Large intestine (tissue), 12 donors: ENCODE measurements at places on chromosomes 12 and 14. TPM values are rescaled to one million over a fixed set of nuclear protein-coding genes. Genes with fewer than 3 reads are reported as not detected.
A peak's percentile ranks its signal among the peaks of the same experiment; 100 is the strongest.

DNA sequence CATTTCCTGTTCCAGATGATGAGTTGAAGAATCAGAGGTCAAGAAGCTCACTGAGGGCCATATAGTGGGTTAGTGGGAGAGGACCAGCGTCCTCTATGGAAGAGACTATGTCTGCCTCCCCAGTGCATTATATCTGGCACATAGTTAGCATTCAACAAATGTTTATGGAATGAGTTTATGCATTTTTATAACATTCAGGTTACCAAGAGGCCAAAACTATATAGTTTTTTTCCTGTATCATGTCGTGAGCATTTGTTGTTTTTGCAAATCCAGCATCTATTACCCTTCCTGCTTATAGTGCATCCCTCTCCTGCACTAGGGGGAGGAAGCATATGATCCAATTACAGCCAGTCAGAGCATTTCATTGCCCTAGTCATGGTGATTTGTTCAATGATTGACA, 60.6 kb downstream of the SUDS3 start:
- no peak for DNase-seq

GRCh38 chr12:109888179-109889020, 8.1 kb upstream of the GLTP start:
- DNase-seq = no peak

DNA sequence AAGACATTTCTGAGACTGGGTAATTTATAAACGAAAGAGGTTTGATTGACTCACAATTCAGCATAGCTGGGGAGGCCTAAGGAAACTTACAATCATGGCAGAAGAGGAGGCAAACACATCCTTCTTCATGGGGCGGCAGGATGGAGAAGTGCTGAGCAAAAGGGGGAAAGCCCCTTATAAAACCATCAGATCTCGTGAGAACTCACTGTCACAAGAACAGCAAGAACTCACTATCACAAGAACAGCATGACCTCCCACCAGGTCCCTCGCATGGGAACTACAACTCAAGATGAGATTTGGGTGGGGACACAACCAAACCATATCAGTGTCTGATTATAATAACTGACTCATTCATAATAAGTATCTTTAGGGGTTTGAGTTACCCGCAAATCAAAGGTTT, 6.4 kb downstream of the SLC39A9 start:
- no peak for DNase-seq

GRCh38 chr12:103799857-103800771, 40.9 kb downstream of the NT5DC3 start:
- peak; percentile 87 for DNase-seq

- DNase-seq = no peak
These were observed 107.8 kb downstream of the DUSP6 start for GRCh38 chr12:89244536-89244935.

DNA sequence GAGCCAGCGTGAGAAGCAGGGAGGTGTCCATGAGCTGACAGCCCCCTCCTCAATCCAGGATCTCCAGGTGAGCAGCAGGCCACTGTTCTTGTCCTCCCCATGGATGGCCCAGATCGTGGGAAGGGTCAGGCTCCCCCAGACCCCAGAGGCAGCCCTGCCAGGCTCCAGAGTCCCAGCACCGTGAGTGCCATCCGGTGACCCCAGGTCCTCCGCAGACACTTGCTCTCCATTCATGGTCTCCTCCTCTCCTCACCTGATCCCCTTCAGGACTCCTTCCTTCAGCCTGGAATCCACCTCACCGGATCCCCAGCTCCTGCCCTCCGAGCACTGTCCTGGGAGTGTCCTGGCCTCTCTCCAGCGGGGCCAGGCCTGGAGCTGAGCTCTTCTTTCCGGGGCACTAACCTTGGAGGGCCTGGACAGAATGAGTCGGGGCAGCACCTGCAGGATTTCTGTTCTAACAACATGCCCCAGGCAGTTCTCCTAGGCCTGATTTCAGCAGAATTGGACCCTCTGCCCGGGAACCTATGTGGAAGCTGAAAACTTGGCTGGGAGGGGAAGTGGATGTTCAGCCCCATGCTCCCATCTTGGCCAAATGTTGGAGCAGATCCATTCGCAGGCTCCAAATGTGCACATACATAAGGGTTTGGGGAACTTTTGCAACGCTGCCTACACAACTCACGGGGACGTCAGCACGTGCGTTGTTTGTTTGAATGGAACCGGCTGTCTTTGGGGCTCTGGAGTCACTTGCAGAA, 341.6 kb upstream of the SFSWAP start:
- DNase-seq = no peak

Gene GALNT16
- polyA plus RNA-seq = 20.4 TPM

Gene DCN
- polyA plus RNA-seq = 568 TPM

Gene SYT1
- 12.6 TPM for polyA plus RNA-seq

DNA sequence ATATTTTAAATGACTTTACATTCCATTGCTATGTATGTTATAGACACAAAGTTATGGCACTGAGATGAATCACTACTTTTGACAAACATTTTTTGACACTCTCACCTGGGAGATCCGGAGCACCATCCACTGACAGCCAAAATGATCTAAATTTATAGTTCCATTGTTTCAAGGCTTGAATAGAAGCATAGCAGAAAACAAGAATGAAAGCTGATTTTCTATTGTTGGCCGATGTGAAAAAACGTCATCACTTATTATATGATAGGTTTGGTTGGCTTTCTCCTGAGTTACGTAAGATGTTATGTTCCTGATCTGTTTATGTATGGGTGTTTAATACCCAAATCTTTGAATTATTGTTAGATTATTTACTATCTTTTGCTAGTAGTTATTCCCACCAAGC, 306.2 kb downstream of the PAWR start:
- DNase-seq = no peak

Gene SLC11A2
- polyA plus RNA-seq = 73.1 TPM

DNA sequence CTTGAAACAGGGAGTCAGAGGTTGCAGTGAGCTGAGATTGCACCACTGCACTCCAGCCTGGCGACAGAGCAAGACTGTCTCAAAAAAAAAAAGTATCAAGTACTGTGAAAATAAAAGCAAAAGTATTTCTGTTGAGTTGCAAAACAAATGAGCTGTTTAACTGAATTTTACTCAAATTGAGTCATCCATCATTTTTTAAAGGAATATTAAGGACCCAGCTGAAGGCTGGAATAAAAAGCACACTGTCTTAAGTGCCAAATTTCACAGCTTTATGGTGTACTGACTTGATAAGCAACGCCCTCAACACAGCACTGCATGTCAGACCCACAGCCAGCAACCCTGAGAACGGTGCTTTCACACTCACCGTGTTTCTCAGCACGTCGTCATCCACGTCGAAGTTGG, 57.9 kb downstream of the AMN start:
- no peak for DNase-seq

- DNase-seq = no peak
These were observed 16.5 kb downstream of the SLC15A4 start for GRCh38 chr12:128807161-128807724.

Gene ACSM4
- polyA plus RNA-seq = 0.04 TPM

DNA sequence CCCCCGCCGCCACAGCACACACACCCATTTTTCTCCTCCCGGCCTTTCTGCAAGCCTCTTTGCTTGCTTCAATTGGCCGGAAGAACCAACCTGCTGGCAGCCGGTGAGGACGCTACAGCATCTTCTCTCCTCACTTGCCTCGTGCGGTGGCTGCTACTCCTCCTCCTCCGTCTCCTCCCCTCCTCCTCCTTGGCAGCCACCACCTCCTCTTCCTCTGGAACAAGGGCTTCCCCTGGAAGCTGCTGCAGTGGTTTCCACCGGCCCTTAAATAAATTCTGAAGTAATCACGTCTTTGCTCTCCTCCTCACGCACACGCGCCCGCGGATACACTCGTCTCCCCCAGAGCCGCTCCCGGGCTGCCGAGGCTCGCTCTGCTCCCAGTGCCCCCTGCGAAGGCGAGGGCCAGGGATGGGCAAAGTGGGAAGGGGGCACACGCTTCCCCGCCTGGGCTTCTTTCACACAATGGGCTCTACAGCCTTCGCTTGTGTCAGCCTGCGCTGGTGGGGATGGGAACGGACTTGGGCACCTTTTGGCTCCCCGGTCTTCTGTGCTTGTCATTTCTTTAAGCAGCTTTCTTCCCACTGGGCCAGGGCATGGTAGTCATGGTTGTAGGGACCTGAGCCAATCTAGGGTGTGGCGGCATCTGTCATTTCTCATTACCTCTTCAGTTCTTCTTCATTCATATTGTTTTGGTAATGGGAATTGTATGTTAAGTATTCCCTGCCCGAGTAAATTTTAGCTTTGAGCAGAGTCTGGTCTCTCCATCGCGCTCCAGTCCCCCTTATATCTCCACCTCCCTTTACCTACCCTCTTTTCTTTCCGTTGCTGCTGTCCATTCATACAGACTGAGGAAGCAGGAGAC, at the start of gene PPFIA2:
PPFIA2 (minus strand) TSS at position 161 of the 862 bp plus-strand sequence.
- peak; percentile 31 for DNase-seq

- no peak for DNase-seq
These were observed 943 bp downstream of the TESPA1 start for GRCh38 chr12:54983536-54984101.

Gene TAS2R43
- 0.48 TPM for polyA plus RNA-seq

Gene TSPAN11
- 8.4 TPM for polyA plus RNA-seq

DNA sequence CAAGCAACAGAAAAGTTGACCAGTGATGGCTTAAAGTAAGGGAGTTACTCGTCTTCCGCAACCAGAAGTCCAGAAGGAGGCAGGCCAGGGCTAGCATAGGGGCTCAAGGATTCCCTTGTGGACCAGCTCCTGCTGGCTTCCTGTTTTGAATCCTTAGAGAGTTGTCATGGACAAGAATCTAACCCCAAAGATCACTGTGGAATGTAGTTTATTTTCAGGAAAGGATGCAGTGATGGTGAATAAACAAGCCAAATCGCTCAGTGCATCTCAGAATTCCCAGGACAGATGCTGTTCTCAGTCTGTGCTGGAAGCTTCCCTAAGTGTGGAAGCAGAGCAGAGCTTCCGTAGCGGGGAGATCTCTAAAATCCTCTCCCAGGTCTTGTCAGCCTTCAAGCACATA, 311.3 kb downstream of the C12orf75 start:
- no peak for DNase-seq

GRCh38 chr14:64628940-64629408, 75.2 kb upstream of the PLEKHG3 start:
- DNase-seq = peak; percentile 28

- no peak for DNase-seq
These were observed 105.9 kb upstream of the LHX5 start for GRCh38 chr12:113577464-113578129.

Gene KRT77
- polyA plus RNA-seq = 0.42 TPM

Gene ALX1
- 0.06 TPM for polyA plus RNA-seq

Gene BHLHE41
- 21.0 TPM for polyA plus RNA-seq

DNA sequence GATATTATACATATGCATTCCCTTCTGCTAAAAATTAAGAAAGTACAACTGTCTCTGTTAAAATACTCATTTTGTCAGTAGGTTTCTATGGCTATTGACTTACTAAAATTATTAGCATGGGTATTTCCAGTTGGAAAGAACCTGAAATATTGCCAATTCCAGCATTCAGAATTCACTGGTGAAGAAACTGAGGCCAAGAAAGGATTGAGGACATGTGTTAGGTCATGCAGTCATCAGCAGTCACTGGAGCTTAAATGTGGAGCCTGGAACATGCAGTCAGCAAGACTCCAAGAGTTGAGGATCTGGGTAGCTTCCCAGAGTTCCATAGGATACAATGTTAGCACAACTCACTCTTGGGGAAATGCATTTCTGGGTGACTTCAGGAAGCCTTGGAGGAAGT, 1335.6 kb downstream of the AACS start:
- no peak for DNase-seq

DNA sequence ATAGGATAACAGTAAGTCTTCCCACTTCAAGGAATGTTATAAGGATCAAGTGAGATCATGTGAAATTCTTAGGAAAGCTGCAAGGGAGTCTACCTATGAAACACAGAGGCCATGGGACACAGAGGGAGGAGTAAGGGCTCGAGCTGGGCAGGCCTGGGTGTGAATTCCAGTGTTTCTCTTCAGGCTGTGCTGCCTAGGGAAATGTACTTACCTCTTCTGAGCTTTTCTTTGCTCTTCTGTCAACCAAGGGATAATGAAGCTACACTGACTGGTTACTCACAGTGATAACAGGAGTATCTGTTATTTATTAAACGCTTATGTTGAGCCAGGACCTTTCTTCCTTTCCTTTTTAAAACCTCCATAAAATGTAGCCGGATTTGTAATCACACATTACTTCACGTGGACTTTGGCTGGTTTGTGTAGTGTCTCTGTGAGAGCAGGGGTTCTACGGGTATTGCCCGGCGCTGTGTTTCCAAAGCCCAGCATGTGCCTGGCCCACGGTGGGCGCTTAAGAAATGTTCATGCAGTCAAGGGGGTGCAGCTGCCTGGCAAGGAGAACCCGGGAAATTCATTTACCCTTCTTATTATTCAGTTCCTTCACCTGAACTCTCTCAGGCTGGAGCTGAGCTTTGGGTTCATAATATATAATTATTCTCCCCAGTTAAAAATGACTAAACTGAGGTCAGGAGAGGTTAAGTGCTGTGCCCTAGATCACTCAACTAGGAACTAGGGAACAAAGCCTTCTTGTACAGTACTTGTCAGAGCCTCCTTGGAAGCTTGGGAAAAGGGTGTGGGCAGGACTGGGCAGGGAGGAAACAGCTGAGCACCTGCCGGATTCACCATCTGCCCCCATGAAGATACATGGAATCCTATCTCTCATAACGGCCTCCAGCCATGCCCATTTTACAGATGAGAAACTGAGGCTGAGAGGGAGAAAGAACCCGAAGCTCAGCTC, 214.2 kb downstream of the CACNA1C start:
- DNase-seq = peak; percentile 85

DNA sequence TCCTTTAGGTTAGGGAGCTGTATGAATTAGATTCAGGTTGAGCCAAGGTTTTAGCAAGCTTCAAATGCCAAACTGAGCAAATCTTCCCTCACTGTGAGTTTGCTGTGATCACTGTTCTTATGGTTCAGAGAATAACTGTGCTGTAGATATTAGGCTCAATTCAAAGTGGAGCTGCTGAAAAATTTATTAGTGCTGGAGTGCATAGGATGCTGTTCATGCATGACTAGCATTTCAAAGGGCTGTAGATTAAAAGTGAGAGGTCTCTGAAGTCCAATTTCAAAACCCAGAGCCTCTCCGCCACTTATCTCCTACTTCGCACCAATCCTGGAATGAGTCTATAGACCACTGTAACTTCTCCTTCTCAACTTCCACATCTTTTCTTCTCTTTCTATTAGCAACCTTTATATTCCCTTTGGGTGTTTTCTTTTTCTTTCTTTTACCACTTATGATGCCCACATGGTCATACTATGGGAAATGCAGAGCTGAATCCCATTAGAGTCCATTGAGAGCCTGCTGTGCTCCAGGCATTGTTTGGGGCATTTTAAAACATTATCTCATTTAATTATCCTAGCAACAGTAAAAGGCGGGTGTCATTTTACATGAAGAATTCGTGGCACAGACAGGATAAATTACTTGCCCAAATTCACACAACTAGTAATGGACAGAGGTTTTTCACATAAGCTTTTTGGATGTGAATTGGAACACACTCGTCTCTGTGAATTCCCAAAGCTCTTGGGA, 77.5 kb upstream of the EEA1 start:
- DNase-seq = no peak

DNA sequence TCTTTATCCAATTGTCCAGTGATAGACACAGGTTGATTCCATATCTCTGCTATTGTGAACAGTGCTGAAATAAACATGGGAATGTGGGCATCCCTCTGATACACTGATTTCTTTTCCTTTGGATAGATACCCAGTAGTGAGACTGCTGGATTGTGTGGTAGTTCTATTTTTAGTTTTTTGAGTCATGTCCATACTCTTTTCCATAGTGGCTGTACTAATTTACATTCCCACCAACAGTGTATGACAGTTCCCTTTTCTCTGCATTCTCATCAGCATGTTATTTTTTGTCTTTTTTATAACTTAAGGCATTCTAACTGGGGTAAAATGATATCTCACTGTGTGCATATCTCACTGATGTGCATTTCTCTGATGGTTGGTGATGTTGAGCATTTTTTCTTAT, 24.8 kb upstream of the VASH1 start:
- no peak for DNase-seq
